ENCODE measurements at places on chromosomes 6 and 20.

DNA sequence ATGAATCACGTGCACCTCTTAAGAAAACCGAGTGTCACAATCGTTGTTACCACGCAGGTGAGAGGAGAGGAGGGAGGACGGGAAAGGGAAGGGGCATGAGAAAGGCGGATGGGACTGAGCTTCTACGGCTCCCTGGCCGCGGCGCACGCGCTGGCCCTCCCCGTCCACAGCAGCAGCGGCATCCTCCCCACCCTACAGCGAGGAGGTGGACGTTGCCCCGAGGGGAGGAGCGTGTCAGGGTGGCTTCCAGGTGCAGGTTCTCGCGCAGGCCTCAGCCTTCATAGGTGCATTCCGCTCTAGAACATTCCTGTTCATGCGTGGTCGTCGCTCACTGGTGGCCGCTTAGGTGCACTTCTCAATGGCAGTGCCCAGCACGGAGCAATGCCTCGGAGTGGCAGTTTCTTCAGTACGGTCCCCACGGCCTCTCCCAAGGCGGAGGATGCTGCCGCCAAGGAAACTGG is 29.7 kb upstream of the AFDN start:
- no peak for DNase-seq

GRCh38 chr6:125255201-125255600 is 46.6 kb downstream of the HDDC2 start:
- DNase-seq, result no peak

- no peak for DNase-seq
These were observed 341 bp upstream of the MCM9 start for GRCh38 chr6:118935331-118935668.

DNA sequence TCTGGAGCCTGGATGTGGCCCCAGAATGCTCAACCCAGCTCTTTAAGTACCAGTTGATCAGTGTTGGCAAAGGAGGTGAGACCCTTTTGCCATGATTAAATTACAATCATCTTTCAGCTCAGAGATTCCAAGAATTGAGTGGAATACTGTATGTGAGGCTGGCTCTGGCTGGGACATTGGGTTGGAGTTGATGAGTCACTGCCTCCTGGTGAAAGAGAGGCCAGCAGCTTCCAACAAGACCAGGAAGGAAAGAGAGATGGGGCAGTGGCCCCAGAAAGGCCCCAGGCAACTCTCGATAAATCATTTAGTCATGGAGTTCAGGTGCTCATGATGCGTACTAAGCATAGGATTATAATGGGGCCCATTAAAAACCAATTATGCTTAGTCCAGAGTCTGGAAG is 2.1 kb downstream of the TGM6 start:
- no peak for DNase-seq

- DNase-seq, result no peak
These were observed 130.3 kb upstream of the BTN3A2 start for GRCh38 chr6:26234421-26235301.

GRCh38 chr6:32796848-32797776 is 19.7 kb downstream of the HLA-DOB start:
- no peak for DNase-seq

DNA sequence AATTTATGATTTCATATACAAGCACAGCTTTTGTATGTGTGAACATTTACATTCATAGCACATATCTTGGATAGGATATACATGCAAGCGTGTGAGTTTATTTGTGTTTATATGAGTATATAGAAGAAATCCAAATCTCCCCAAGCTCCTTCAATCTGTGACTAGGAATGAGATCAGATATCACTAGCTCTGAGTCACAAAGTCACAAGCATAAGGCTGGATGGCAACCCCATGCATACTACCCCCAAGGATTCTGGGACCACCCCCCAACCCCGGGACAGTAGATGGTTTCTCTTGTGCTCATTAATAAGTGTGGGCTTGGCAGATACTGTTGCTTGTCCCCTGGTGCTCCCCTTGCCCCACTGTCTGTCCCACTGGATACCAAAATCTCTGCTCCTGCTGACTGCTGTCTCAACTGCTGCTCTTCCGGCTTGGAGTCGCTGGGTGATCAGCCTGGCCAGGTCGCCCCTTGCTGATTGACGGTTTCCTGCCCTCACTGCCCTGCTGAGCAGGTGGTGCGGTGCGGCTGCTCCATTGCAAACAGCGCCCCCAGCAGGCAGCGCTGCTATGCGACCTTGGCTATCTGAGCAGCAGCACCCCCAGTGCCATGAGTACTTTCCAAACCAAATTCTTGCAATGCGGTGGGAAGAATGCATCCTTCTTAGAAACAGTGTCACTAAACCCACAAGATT is 279.4 kb downstream of the CD83 start:
- no peak for DNase-seq

- DNase-seq, result no peak
These were observed 11.5 kb downstream of the GNL1 start for GRCh38 chr6:30544666-30545272.

DNA sequence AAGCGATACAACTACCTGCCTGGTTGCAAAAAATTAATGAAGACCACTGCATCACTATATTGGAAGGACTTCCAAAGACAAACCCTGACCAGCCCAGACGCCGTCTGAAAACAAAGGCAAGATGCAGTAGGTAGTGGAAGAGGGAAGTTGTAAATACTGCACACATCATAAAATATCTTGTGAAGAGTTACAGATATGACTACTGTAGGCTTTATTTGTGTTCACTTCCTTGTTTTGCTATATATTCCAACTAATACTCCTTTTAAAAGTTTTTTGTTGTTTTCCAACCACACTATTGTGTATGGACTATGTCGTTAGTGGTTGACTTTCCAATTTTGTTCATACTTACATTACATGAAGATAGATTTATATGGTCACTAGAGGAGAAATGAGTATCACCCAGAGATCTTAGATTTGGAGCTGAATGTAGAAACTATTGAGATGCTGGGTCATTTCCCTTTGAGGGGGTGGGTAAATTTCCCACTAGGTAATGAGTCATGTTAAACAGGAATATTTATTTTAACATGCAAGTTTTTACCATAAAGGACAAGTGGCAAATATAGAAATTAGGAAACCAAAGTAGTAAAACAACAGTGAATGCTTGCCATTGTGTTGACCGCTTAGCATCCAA is 16.6 kb upstream of the TXLNB start:
- DNase-seq, result no peak

DNA sequence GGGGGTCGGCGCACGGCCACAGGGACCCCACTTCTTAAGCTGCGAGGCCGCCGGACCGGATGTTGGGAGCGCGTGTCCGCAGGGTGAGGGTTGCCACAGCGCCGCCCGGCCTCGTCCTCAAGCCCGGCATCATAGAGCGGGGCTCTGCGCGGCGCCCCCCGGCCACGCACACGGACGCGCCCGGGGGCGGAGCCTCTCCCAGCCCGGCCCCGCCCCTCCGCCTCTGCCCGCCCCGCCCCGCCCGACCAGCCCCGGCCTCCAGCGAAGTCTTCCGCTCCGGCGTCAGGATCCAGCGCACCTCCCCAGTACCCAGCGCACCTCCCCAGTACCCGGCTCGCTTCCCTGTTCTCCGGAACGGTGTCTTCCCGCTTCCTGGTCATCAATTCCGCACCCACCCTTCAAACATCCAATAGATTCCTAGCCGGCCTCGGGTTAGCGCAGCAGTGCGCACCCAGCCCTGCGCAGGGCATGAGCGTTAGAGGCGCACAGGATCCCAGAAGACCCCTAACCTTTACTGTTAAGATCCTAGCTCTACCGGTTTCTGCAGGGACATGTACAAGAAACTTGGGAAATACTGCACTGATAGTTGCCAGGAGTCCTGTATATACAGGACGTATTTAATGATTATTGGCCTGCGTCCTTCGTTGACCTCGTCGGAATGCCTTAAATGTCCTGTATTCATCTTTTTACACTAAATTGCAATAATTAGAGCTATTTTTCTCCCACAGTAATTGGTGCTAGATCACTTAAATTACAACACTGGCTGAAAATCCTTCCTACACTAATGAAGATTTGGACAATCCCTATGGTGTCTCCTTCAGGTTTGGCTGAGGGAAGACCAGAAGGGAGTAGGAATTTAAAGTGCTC is 535 bp upstream of the DNAAF9 start:
- no peak for DNase-seq

GRCh38 chr6:166463359-166464067 is 80.8 kb upstream of the MPC1 start:
- DNase-seq, result no peak

GRCh38 chr20:62707276-62707920 is 1.2 kb upstream of the NTSR1 start:
- no peak for DNase-seq

DNA sequence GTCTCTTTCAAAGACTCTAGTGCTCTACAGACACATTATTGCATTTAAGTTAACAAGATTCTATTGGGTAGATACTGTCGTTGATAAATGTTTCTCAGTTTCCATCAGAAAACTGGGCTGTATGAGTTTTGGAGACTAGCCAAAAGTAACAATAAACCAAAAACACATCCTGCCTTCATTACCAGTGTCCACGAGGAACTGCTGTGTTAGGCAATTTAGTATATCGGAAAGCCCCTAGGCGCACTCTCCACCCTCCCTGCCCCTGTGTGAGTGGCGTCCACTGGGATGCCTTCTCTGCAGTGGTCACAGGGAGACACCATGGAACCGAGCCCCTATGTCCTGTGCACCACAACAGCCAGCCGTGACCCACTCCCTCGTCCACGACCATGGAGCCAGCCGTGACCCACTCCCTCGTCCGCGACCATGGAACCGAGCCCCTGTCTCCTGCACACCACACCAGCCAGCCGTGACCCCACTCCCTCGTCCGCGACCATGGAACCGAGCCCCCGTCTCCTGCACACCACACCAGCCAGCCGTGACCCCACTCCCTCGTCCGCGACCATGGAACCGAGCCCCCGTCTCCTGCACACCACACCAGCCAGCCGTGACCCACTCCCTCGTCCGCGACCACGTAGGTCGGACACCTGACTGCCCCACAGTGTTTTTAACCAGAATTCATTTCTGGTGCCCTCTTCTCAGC is 35.3 kb downstream of the DLL1 start:
- no peak for DNase-seq

DNA sequence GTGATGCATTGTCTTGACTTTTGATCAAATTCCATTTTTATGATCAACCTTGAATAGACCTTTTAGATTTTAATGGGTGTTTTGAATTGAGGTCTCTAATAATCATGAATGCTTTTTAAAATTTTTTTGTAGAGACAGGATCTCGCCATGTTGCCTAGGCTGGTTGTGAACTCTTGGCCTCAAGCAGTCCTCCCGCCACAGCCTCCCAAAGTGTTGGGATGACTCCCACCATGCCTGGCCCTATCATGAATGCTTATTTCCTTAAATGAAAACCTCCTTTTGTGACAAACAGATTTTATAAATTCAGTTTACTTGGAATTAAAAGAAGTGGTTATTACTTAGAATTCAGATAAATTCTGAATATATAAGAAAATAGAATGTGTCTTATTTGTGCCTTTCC is 60.2 kb upstream of the KIF25 start:
- DNase-seq, result no peak

- DNase-seq, result no peak
These were observed 18.3 kb downstream of the CHRNA4 start for GRCh38 chr20:63342561-63343459.
